ENCODE measurements at places on chromosomes 1 and 21.

- DNase-seq, result no peak
Measured at GRCh38 chr21:34075091-34075425, 1.7 kb downstream of the MRPS6 start.

- DNase-seq, result no peak
Measured at GRCh38 chr1:39735731-39736130, 3.0 kb upstream of the PPIE start.

DNA sequence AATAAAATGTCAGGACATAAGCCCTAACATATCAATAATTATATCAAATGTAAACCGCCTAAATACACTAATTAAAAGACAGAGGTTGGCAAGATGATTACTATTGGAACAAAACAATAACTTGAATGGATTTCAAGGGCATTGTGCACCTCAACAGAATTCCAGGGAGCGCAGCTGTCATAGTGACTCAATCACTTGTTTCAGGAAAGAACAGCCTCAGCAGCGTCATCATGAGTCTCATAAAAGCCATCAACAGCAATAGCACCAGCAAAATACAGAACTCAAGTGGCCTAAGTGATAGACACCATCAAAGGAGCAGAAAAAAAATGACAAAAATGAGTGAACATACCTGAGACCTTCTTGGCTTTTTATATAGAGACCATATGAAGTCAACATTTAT is 632.7 kb upstream of the NR5A2 start:
- DNase-seq, result no peak

DNA sequence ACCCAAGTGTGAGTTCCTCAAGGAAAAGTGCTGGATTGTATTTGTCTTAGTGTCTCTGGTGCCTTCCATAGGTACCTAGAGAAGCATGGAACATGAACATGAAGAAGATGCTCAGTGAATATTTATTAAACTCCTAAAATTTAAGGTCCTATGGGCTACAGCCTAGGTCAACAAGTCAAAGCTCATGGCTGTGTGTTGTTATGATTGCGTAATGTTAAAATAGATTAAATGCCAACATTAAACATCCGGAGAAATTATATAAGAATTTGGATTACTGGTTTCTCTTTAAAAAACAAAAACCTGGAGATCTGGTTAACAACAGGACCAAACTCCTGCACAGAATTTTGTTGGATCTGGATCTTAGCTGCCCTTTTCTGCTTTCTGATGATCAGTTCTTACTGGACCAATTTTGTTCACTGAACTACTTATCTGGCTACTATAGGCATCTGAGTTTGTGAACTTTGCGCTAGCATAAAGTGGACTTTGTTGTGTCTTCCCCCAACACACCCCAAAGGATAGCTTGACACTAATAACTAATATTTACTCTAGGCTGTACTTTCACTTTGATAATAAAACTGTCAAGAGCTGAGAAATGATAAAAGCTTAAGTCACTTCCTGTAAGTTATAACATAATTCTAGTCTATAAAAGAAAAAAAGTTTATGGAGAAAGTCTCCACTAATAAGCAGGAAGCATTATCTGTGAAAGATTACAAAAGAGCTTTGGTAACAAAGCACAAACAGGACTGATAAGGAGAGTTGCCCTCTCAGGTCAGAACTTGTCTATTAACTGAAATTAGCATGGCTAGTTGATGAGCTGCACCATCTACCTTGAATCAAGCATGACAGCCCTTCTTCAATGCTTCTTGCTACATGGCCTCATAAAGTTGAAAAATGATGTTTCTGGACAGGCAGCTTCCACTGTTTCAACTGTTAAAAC is 20.7 kb downstream of the F5 start:
- DNase-seq, result no peak

DNA sequence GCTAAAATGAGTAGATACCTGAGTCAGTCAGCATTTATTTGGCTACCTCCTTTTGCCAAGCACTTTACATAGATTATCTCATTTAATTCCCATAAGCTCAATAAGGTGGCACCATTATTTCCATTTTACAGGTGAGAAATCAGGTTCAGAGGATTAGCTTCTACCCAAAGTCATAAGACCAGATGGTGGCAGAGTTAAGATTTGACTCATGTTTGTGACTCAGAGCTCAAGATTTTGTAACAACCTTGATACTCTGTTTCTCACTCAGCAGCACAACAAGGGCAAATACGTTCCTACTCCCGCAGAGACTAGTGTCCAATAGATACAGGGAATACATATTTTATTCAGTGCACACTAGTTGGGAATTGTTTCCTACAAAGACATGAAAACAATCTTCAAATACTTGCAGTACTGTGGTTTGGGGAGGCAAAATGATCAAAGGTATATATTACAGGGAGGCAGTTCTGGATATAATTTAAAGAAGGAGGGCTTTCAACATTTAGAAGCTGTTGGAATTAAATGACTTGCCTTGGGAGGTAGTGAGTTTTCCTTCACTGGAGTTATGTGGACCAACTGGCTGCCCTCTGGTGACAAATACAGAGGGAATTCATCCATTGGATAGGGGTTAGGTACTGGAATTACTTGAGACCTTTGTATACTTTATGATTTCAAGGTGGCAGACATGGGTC is 3.6 kb downstream of the LEPR start:
- DNase-seq, result peak; percentile 26

- DNase-seq, result no peak
Measured at GRCh38 chr1:215895893-215896292, 328.8 kb downstream of the KCTD3 start.

- DNase-seq, result no peak
Measured at GRCh38 chr1:99004861-99005442, at the start of gene PLPPR5. Gene PLPPR5 (minus strand): TSS chr1:99004861. CDS start chr1:99004671, 190 bp downstream.

DNA sequence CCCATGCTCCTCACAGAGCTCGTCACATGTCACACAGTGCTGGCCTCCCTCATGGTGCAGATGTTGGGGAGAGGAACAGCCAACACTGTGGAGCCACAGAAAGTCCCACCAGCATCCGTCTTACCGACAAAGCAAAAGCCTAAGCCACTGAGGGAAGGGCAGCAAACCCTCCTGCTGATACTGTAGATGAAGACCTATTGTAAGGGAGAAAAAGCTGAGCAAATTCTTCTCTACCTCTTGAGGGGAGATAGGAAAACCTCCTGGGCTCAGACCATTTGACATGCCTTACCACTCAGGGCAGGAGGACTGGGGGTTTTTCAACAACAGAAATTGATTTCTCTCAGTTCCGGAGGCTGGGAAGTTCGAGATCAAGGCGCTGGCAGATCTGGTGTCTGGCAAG is 95.9 kb downstream of the WDR64 start:
- DNase-seq, result no peak

DNA sequence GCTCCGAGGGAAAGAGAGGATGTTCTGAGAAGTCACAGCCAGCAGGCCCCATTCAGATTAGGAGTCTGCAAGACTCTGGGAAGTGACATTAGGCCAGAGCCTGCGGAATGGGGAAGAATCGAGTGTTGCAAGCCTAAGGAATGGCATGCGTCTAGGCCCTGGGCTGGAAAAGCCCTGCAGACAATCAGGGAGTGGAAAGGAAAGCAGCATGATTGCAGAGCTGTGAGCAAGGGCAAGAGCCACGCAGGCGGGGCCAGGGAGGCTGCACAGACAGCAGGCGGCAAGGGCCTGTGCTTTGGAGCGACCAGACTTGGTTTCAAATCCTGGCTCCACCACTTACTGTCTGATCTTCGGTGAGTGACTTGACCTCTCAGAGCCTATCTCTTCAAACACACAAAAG is 118.2 kb downstream of the RRAGC start:
- DNase-seq, result no peak

- DNase-seq, result peak; percentile 24
Measured at GRCh38 chr1:7120863-7121621, 335.8 kb downstream of the CAMTA1 start.

DNA sequence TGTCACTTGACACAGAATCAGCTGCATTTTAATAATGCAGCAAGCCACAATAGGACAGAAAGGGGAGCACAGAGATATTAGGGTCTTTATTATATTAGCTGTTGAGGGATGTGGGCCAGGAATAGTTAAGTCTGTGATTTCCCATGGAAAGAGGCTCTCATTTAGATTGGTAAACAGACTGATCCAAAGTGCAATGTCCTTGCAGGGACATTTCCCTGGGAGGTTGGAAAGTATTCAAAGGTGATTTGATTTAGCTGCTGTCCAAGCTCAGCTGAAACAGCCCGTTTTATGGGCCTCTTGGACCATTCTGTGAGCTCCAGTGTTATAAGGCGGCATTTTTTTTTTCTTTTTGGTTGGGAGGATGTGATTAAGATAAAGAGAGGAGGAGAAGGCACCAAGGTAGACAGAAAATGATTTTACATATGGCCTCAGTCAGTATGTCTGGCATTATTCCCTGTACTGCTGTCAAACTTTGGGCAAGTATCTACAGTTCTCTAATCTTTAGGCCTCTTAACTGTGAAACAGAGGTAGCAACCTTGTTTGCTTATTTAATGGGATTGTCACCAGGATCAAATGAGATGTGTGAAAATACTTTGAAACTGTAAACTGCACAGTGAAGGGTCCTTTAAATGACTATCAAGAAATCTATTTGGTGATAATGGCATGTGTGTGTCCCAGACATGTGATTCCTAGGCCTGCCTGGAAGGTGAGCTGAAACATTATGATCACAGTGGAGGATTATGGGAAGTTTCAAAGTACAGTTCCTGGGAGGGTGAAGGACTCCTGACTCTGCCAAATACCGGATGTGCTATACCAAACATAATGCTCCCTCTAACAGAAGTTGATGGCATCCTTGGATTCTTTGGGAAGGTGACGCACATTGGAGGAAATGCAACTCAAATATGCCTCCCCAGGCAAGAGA is 62.2 kb downstream of the NOS1AP start:
- DNase-seq, result no peak

DNA sequence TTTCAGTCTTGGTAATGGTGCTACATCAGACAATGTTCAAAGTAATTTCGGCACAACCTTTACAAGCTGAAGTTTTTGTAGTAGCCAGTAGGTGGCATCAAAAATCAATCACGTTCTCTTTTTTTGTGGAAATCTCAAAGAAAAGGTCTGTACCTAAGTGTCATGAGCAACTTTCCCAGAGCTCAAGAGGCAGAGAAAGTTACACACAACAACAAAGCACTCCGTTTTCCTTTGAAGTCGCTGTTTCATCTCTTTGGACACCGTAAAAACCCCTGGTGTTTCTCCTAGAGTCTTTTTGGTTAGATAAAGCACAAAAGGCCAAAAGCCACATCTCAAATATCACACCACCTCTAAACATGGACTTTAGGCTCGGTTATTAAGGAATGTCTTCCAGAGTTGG is 131.6 kb downstream of the LHX8 start:
- DNase-seq, result peak; percentile 77

GRCh38 chr1:182533896-182534295 is 55.2 kb downstream of the RNASEL start:
- no peak for DNase-seq

DNA sequence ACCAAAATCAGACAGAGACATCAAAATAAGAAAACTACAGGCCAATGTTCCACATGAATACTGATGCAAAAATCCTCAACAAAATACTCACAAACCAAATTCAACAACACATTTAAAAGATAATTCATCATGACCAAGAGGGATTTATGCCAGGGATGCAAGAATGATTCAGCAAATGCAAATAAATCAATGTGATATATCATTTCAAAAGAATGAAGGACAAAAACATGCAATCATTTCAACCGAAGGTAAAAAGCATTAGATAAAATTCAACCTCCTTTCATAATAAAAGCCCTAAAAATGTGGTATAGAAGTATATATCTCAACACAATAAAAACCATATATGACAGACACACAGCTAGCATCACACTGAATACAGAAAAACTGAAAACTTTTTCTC is 81.5 kb upstream of the LYPLAL1 start:
- DNase-seq, result peak; percentile 12

DNA sequence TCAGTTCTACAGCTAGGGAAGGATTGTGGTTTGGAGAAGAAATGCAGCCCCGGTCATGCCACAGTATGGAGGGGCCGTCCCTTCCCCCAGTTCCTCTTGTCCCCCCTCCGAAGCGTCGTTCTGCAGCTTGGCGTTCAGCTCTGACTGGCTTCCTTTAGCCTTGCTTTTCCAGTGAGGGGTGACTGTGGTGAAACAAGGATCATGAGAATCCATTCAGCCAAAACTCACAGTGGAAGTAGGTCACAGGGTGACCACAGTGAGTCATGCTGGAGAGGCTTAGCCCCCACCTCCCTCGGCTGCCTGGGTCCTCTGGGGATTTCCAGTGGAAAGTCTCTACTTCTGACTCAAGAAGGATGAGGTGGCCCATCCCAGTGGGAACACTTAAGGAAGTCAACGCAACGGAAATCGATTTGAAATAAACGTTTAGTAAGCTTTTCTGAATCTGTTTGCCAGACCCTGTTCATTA is 37.3 kb upstream of the COL6A2 start:
- no peak for DNase-seq

DNA sequence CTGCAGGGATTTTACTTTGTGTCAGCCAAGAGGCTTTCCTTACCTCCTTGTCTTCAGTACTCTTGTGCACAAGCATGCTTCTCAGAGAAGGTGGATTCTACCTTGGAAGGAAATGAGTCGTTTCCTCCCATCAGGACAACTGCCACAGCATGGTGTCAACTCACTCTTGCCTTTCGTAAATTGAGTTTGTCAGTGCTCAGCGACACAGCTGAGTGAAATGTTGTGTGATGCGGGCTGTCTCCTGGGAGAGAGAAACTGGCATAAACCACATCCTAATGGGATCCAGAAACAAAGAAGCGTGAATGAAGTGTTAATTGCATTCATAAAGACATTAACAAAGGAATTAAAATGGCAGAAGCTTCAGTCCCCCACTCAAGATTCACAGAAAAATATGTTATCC is 51.5 kb upstream of the SLC22A15 start:
- no peak for DNase-seq

DNA sequence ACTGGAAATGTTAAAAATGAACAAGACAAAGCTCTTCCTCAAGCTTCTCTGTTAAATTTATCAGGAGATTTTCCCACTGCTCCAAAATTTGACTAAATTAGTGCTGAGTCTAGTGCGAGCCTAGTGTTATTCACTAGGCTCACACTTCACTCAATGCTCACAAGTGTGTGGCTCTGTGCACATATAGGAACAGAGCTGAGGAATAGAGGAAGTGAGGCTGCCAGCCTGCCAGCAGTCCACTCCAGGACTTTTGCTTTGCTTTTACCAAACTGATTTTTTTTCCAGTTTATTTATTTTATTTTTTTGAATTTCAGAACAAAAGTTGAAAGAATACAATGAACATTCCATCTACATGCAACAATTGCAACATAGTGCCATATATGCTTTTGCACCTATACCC is 87.2 kb downstream of the VAV3 start:
- DNase-seq, result peak; percentile 51

DNA sequence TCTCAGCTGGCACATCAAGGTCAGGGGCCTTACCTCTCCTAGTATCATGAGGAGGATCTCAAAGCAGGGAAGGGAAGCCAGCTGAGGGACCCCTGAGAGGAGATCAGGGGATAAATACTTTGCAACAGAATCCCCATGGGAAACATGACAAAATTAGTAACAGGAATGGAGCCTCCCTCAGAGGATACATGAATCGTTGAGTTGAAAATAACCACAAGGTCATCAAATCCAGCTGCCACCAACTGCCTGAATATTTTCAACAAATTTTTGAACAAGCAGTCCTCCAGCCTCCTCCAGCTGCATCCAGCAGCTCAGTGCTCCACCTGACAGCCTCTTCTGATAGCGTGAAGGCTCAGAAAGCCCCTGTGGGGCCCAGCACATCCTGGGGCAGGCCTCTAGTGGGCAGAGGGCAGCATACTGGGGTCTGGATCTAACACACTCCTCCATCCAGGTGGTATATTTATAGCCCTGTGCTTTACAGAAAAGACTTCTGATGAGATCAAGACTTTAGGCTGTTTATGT is 404.3 kb downstream of the NTNG1 start:
- DNase-seq, result no peak

- no peak for DNase-seq
Measured at GRCh38 chr1:28864695-28865094, 49.7 kb upstream of the EPB41 start.

- DNase-seq, result no peak
Measured at GRCh38 chr1:44103270-44104131, 15.1 kb upstream of the KLF17 start.

Data from OCI-M1 (cell line).